ENCODE measurements at places on chromosomes 3 and 15.

DNA sequence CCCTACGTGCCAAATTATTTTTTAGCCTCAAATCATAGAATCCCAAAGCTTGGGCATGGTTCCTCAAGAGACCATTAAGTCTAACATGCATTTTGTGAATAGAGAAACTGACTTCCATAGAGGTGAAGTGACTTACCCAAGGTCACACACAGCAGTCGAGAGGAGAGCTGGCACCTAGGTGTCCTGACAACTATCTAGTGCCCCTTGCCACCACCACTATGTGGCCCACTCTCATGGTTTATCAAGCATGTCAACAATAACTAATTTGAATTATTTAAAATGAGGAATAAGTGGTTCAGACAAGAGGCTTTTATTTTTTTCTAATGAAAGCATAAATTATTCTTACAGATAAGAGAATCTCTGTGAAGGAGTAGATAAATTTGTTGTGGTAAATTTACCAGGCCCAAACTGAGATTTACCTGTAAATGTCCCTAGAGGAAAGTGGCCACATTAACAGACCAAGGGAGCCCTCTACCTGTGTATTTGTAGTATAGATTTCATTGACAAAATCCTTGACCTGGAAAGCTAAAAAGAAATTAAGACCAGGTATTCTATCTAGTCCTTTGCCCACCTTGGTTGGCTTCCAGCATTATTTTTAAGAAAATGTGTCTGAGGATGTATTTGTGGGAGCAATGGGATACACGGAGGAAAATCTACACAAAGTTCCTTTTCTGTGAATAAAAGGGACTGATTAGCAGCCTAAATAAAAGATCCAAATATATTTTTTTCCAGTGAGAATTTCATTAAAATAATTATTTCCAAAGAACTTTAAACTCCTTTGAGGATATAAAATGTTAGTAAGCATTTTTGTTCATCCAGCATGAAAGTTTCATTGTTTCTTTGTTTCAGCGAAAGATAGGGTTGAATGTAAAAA is 49.1 kb downstream of the IQCH start:
- DNase-seq = peak; percentile 72

DNA sequence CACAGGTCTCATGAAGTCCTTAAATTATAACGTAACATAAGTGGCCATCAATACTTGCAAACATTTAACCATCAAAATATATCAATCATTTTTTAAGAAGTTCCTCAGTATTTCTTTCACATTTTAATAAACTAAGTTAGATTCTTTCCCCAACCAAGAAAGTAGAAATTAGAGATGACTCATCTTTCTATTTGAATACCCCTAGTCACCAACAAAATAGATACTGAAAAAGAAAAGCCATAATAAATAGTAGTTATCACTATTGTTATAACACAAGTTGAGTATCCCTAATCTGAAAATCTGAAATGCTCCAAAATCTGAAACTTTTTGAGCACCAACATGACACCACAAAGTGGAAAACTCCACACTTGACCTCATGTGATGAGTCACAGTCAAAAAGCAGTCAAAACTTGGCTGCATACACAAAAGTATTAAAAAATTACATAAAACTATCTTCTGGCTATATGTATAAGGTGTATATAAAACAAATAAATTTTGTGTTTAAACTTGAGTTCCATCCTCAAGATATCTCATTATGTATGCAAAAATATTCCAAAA is 3.7 kb downstream of the SHQ1 start:
- DNase-seq = peak; percentile 29

GRCh38 chr3:128835096-128835495 is 44.3 kb upstream of the ACAD9 start:
- DNase-seq = no peak

GRCh38 chr15:76503121-76503520 is 166.5 kb downstream of the ISL2 start:
- no peak for DNase-seq

GRCh38 chr3:160811237-160811548 is 55.2 kb downstream of the PPM1L start:
- no peak for DNase-seq

- DNase-seq = no peak
These were observed 31.1 kb upstream of the UTS2B start for GRCh38 chr3:191361456-191361855.

DNA sequence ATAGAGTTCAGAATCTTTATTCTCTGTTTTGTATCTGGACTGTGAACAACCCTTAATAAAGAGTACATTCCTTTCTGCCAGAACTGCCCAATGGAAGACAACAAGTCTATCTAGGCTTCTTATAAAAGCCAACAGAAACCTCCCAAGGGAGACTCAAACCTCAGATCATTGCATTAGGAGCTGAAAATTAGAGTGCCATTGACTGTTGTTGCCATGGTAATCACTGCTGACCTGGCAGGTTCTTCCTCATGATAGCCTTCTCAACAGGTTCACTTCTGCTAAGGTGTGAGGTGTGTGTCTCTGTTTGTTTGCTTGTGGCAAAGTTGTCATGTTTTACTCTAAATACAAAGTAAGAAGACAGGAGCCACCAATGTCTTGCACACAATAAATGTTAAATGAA is 79.2 kb downstream of the TMEM108 start:
- DNase-seq = no peak

GRCh38 chr3:39346785-39347585 is 17.5 kb downstream of the CCR8 start:
- DNase-seq = no peak

DNA sequence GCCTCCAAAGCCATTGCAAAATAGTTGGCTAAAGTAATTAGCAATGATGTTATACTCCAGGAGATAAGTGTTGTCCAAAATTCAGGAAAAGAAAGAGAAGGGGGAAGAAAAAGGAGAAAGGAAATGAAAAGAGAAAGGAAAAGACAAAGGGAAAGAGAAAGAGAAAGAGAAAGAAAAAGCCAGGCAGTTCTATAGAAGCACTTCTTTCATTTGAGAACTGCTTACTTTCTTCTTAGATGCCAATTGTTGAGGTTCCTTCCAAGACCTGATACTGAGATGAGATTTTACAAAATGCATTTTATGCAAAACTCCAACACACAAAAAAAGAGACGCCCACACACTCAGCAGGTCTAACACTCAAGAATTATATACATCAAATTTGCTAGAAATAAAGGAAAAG is 298.4 kb downstream of the KCNH8 start:
- no peak for DNase-seq

- no peak for DNase-seq
These were observed 51.2 kb downstream of the KAT2B start for GRCh38 chr3:20091331-20092047.

GRCh38 chr3:34646911-34647460 is 848.6 kb downstream of the PDCD6IP start:
- no peak for DNase-seq

DNA sequence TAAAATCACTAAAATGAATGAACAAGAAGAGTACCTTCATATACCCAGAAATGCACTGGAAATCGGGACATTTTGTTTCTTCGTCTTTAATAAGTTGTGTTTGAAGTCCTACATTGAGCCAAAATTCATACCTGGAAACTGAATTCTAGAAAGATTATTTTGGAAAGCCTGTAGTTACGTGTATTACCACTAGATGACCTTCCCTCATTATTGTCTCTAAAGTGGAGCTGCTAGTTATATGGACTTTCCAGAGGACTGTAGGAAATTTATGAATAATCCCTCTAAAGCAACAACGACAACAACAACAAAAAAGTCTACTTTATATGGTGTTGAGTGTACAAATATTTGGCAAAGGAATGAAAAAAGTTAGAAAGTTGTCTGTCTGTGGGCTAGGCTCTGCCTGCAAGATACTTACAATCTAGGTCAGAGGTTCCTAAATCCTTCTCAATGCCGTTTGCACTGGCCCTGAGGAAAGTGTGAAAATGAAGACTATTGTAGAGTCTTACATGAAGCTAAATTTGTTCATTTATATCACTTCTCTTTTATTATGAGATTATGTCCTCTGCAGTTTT is 234.8 kb upstream of the NR2E3 start:
- DNase-seq = peak; percentile 52

DNA sequence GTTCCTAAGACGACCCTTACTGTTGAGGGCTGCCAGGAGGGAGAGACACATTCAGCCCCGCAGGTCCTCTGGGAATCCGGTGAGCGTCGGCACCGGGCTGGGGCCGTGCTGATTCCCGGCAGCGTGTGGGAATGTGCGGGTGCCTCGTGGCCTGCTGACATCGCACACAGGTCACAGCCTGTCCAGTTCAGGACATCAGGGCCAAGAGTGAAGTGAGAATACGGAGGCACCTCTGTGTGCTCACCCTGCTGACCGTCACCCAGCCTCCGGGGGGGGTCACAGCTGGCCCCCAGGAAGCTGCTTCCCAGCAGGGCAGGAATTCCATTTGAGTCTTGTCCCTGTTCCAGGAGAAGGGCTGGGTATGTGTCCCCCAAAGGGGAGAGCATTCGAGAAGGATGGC is 53.6 kb downstream of the PGPEP1L start:
- DNase-seq = no peak

DNA sequence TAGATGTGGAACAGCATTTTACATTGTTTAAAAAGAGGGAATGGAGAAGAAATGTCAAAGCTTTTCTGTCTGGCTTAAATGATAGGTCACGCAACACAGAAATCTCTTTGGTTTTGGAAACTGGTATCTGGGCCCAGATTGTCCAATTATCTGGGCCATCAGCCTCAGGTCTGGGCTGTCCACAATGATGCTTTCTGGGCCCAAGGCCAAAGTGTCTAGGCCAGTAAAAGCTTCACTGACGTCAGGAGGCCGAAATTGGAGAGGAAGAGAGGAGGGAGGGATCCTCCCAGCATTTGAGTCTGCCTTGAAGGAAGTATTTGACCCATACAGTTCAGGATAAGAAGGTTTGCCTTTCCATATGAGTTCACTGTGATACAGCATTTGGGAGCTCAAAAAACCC is 60.7 kb upstream of the ALDH1A3 start:
- DNase-seq = peak; percentile 71

GRCh38 chr15:31605467-31605931 is 278.9 kb downstream of the KLF13 start:
- peak; percentile 6 for DNase-seq

GRCh38 chr15:101461097-101461496 is 28.4 kb downstream of the PCSK6 start:
- no peak for DNase-seq

DNA sequence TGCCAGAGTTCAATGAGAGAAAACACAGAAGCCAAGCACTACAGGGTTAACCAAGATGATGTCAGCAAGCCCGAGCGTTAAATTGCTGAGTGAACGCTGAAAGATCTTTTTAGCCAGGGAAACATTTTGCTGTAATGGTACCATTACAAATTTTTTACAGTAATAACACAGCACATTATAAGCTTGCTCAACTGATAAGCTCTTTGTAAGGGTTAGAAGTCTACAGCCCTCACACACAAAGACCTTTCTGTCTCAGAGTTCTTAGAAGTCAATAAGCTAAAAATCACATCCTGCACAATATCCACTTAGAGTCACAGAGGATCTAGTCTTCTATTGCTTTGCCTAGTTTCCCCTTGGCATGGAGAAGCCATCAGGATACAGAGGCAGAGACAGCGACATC is 29.9 kb downstream of the CHSY1 start:
- DNase-seq = peak; percentile 32

GRCh38 chr15:80171787-80172186 is 19.0 kb downstream of the FAH start:
- DNase-seq = no peak

DNA sequence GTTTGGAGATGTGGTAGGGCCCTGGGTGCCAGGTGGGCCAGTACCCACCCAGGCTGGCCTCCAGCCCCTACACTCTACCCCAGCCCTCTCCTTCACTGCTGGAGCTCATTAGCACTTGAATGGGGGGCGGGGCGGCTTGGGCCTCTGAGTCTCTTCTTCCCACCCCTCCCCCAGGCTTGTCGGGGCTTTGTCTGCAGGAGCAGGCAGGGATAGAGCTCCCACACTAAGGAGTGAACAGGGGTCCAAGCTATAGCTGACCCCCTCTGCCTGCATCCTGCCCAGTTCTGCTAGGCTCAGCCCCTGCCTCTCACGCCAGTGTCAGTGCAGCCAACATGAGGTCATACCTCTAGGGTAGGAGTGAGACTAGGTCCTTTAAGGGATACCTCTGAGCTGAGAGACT is 5.2 kb downstream of the GNAI2 start:
- no peak for DNase-seq

DNA sequence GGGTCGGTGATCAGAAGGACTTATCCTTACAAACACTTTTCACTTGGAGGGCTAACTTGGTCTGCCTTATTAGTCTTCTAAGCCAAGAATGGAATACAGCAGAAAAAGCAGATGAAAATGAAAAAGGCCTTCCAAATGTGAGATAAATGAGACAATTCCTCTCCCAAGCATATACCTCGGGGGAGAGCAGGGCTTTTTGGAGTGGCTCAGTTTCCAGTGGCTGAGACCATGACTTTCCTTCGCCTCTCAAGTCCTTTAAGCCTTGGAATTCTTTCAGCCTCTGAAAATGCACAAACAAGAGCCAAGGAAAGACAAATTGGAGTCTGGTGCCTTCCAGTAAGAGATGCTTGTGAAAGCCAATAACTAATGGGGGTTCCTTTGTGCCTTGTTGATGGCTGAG is 130.9 kb downstream of the DTWD1 start:
- no peak for DNase-seq

- no peak for DNase-seq
These were observed 632.2 kb downstream of the FOXP1 start for GRCh38 chr3:70951316-70951715.

GRCh38 chr15:88989578-88989977 is 76.4 kb upstream of the MFGE8 start:
- peak; percentile 39 for DNase-seq

- no peak for DNase-seq
These were observed 12.2 kb downstream of the TBL1XR1 start for GRCh38 chr3:177185035-177185574.

Data from choroid plexus epithelial cell (primary cell).